CD4-positive, alpha-beta T cell treated with Interleukin-17A for 4 hours (primary cell): ENCODE measurements at places on chromosomes 1 and 21.

- DNase-seq, result peak; percentile 35
Observed at GRCh38 chr1:39490596-39491145, 765 bp upstream of the BMP8A start.

DNA sequence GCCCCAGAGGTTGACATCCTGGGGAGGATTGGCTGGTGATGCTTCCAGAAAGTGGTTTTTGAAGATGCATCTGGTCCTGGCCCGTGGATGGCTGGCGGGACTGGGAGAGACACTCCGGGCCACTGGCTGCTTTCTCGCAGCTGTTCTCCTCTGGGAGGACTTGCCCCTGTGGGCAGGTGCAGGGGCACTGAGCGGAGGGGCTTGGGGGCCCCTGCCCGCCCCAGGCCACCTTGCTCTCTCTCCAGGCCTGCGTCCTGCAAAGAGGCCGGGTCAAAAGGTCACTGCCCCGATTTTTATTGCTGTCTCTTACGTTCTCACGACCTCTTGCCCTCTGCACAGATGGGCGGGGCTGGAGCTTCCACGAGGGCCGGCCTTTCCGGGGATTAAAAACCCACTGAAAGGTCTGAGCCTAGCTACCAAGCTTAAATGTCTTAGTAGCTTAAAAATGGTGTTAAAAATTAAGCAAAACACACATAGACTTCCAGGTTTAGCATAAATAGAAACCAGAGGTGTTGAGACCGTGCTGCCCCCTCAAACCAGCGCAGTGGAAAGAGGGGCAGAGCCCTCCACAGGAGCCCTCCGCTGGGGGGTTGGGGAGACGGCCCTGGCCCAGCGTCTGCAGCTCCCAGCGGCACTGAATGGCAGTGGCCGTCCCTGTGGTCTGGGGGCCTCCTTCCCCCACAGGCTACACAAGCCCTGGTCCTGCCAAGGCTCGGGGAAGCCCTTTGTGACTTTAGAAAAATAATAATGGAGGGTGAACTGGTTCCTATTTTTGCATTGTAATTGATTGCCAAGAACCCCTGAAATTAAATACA lies 43.9 kb downstream of the SKI start:
- no peak for DNase-seq

DNA sequence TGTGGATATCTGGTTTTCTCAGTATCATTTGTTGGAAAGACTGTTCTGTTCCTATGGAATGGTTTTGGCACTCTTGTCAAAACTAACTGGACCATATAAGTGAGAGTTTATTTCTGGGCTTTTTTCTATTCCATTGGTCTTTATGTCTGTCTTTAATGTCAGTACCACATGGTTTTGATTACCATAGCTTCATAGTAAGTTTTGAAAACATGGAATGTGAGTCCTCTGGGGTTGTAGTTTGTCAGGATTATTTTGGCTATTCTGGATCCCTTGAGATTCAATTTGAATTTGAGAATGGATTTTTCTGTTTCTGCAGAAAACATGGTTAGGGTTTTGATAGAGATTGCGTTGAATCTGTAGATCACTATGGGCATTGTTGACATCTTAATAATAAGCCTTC lies 107.9 kb downstream of the ZFYVE9 start:
- no peak for DNase-seq

DNA sequence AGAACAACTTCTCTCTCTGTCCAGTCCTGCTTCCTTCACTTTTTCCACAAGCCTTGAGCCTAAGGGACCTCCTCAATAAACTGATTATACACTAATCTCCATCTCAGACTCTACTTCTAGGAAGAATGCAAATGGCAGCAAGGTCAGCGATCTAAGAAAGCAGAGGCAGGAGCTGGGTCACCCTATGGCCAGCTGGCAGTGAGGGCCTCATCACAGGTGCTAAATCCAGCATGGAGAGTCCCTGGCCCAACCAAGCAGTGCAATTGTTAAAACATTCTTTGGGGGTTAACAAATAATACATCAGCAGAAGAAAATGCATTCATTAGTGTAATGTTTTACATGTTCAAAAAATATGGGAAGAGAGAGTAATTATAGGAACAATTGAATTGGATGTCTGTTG lies 416.0 kb downstream of the SIPA1L2 start:
- no peak for DNase-seq

DNA sequence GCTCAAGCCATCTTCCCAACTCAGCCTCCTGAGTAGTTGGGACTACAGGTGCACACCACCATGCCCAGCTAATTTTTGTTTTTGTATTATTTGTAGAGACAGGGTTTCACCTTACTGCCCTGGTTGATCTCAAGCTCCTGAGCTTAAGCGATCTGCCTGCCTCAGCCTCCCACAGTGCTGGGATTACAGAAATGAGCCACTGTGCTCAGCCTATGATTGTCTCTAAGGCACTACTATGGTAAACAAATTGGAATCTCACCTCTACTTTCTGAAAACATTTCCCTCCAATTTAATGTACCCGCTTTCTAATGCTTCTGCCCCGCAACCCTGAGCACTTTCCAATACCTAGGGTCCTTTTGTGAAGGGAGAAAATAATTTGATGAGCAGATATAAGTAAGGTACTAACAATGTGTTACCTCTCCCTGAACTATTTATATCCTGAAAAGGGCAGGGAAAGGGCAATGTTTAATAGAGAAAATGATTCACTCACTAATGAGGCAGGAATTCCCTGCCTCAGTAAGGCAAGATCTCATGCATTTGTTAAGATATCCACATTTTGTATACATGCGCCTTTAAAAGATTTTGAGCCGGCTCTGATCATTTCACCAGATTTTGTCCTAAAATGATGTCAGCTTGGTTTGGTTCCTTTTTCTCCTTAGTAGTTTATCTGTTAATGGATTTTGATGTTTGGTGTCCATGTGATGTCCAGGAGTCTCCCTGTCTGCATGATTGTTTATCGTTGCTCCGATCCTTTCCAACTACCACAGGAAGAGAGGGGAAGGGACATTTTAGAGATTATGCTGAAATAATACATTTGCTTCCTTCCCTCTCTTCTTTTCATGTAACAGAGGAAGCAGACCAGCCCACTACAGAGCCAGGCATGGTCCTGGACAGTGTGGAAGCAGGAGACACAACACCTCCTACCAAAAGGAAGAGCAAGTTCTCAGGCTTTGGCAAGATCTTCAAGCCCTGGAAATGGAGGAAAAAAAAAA lies 47.3 kb upstream of the RCC1 start:
- no peak for DNase-seq

- DNase-seq, result no peak
Observed at GRCh38 chr1:244304656-244305055, 147.1 kb downstream of the ADSS2 start.

GRCh38 chr1:230381585-230381984 lies 44.5 kb downstream of the PGBD5 start:
- no peak for DNase-seq

DNA sequence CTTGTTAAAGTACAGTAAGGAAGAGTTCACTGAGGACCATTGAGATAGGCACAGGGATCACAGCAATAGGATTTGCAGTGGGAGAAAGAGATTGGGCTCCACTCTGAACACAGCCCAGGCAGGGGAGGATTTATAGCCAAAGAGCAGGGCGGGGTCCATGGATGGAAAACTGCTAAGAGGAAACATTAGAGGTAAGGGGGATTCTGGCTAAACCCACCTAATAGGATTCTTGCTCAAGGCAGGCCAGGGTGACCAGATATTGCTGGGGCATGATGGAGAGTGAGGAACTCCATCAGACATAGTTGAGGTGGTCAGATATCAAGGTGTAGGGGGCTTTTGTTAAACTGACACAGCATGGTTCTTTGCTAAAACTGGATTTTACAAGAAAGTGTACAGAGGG lies 372.8 kb downstream of the NPHP4 start:
- no peak for DNase-seq

- DNase-seq, result no peak
Observed at GRCh38 chr1:15007842-15008241, 145.7 kb upstream of the TMEM51 start.

DNA sequence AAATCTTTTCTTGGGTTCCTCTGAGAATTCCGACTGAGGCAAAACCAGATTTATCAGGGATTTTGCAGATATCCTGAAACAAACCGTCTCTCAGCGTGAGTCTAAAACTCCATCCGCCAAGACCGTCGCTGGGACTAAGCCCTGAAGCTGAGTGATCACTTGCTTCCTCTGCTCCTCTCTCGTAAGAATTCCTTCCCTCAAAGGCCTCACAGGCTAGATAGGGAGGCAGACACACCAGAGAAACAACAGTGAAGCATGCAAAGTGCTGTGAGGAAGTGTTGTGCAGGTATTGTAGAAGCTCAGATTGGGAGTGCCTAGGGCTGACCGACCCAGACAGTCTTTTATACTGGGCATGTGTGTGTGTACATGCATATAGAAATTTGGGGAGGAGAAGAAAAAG lies 119.1 kb downstream of the RGS7 start:
- no peak for DNase-seq

GRCh38 chr1:246971090-246971721 lies 36.7 kb downstream of the ZNF695 start:
- peak; percentile 55 for DNase-seq

- DNase-seq, result no peak
Observed at GRCh38 chr1:87336623-87337067, 8.0 kb downstream of the LMO4 start.

DNA sequence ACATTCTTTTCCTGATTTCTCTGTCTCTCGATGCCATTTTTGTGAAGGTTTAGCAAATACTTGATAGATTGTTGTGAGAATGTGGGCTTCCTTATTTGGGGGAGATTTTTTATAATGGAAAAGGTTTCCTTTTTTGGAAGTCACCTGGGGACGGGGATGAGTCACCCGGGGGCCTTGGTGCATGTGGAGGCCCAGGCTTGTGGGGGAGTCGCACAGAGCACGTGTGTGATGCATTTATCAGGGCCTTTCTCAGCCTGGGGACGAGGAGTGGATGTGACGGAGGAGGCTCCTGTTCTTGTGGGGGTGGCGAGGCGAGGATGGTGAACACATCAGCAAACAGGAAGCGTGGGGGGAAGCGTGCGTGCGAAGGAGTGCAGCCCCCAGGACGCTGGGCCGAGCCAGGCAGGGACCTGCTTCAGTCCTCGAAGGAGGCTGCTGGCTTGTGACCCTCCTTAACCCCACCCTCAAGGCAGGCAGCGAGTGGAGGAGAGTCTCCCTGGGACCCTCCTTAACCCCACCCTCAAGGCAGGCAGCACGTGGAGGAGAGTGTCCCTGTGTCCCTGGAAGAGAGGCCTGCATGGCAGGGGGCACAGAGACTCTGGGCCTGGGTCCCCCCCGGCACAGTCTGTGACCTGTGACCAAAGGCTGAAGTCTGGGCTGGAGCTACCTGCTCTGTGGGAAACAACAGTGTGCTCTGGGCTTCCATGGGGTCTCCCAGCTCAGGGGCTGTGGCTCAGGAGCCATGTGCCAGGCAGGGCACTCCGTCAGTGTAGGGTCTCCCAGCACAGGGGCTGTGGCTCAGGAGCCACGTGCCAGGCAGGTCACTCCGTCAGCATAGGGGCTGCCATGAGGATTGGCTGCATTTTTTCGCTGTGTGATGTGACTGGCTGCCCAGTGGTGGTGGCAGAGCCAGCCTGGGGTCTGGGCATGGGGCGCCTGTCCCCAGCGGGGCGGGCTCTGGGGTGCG lies 57.2 kb downstream of the AGPAT3 start:
- DNase-seq, result peak; percentile 79
